ENCODE measurements at places on chromosomes 13 and 19.

GRCh38 chr19:17475541-17476115 is 5.3 kb downstream of the SLC27A1 start:
- no peak for DNase-seq

DNA sequence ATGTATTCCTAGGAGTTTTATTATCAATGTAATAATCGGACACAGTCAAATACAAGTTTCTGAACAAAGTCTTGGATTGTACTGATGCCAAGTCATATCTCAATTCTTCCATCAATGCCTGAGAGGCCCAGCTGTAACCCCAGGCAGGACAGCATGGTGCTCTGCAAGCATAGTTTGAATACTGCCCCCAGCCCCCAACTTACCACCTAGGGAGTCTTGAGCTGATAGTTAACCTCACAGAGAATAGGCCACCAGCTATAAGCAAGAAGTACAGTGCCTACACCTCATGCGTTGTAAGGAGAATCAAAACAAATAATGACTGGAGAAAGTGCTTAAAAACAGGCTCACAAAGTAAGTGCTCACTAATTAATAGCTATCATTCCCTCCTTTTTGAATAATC is 2.7 kb downstream of the PROSER1 start:
- DNase-seq = no peak

DNA sequence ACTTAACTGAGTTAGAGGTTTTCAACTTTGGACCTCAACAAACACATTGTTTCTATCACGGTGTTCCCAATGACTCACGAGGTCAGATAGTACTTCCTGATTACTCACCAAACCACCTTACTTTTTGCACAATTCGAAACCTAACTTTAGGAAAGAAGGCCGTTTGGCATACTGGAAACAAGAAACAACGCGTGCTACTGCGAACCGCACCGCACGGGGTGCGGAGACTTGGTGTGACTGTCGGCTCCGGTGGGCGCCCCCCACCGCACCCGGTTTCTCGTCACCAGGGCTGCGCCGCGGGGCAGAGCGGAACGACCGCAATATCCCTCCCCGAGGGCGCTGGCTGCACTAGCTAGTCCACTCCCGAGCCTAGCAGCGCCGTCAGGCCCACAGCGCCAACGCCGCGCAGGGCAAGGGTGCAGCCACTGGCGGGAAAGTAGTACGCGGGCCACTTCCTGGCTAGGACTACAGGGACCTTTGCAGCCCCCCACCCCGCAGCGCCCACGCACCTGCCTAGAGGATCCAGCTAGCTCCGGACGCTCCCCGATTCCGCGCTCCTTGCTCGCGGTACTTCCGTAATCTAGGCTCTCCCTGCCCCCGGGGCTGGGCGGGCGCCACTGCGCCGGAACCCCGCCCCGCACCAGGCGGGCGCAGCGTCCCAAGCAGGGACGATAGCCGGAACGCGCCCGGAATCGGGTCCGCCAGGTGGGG is at the start of gene PARP4:
TSS of gene PARP4 (minus strand) at position 582 of the 711 bp plus-strand sequence. CDS start 9,002 bp downstream, outside the sequence.
- peak; percentile 91 for DNase-seq

DNA sequence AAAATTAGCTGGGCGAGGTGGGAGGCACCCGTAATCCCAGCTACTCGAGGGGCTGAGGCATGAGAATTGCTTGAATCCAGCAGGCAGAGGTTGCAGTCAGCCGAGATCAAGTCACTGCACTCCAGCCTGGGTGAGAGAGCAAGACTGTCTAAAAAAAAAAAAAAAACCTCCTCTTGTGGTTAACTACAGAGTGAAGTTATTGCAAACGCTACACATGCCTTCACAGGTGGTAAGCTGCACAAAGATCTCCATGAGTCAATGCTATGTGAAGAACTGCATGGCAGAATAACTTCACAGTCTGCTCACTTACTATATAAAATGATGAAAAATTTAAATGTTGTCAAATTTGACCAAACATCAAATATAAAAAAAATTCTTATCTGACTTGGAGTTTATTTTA is 436.8 kb downstream of the FGF14 start:
- DNase-seq = no peak

GRCh38 chr13:72694314-72694713 is 33.1 kb downstream of the MZT1 start:
- DNase-seq = no peak

- no peak for DNase-seq
Measured at GRCh38 chr19:33388231-33388724, 14.8 kb downstream of the CEBPG start.

DNA sequence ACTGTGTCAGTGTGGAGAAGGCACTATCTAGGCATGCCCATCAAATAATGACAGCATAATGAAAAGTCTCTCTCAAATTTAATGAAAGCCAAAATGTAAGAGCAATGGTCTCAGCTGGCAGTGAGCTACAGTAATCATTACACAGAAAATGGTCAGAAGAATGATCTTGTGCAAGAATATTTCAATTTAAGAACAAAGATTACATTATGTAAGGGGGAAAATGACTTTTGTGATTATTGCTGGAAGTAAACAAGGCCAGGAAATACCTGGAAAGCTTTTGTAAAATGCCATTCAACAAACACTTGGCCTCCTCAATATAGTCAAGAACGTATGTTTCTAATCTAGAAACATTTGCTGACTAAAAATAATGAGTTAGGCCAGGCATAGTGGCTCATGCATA is 89.1 kb downstream of the CAB39L start:
- no peak for DNase-seq

- no peak for DNase-seq
Measured at GRCh38 chr13:112750570-112750969, 60.7 kb downstream of the ATP11A start.
